ENCODE measurements at places on chromosomes 3 and 15. TPM values are rescaled to one million over a fixed set of nuclear protein-coding genes. Genes with fewer than 3 reads are reported as not detected.

Gene AGBL1
- 0.04 TPM for polyA plus RNA-seq

Gene RAB5A
- 58.8 TPM for polyA plus RNA-seq

Gene HCLS1
- polyA plus RNA-seq = 16.4 TPM

Gene PAK6
- 14.8 TPM for polyA plus RNA-seq

Gene MESP1
- 1.0 TPM for polyA plus RNA-seq

Gene EIF2B5
- 46.5 TPM for polyA plus RNA-seq

Gene ETV5
- 5.8 TPM for polyA plus RNA-seq

Gene SLCO2A1
- 8.2 TPM for polyA plus RNA-seq

- no peak for DNase-seq
Measured at GRCh38 chr3:193225302-193226125, 15.5 kb upstream of the PLAAT1 start.

DNA sequence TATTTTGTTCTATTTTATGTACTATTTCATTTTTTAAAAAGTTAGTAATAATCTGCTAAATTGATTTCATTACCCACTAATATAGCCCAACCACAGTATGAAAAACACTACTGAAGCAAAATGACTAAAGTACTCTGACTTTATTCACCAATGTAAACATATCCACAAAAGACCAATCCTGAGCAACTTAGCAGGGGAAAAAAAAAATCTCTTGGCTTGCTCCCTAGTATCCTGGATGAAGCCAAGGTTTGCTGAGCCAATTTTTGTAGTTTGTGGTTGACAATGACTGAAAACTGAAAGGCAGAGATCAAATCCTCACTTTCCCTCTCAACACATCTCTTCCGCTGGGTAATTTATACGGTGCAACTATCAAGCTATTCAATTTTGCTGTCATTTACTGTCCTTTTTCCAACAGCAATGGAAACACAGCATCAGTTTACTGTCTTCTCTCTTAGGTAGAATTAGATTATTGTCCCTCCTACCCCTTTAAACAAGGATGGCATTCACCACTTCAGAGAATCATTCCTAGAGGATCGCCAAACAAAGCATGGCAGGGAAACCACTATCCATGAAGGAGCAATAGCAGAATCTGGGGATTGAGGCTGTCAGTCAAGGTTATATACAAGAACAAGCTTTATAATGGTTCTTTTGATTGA, 149.7 kb downstream of the THRB start:
- DNase-seq = no peak

DNA sequence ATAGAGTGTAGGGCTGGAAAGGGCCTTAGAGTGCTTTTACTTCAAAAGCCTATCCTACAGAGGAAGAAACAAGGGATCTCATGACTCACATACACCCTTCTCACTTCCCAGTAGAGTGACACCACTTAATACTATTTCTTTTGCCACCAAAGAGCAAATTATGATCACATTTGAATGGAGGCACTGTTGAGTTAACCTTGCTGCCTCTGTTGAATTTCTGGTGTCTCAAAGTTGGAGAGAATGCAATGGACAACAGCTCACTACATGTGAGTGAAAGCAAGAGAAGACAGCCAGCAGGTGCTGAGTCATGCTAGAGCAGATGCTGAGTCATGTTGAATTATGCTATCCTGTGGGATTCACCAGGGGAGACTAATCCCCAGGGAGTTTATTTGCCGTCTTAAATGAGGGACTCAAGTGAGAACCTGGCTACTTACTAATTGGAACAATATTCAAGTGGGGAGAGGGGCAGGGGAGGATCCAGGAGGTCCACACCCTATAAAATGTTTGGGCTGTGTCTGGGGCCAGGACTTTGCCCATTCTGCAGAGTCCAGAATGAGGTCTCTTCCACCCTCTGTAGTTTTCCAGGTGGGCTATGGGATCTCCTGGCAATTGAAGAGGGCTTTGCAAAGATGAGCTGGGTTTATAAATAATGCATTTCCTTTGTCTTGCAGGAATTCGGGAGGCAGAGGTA, 35.8 kb downstream of the ST8SIA2 start:
- no peak for DNase-seq

- DNase-seq = no peak
Measured at GRCh38 chr15:68379759-68380290, 52.1 kb downstream of the ITGA11 start.

DNA sequence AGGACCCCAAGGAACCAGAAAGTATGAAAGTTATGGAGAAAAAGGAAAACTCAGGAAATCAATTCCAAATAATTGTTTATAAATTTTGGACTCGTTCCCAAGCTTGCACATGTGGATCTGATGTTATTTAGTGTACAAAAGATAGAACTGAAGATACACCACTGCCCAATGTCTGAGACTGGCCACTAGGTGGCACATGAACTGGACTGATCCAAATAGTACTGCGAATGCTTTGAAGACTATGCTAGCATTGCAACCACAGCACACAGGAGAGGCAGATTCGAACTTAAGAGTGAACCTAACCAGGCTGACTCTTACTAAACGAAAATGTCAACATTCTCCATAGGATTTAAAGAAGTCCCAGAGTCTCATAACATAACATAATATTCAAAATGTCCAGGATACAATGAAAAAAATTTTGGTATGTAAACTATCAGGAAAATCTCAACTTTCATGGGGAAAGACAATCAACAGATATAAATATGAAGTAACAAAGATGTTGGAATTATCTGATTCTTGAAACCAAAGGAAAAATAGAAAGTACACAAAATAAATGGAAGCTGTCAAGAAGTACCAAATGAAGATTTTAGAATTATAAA, 596.7 kb downstream of the FGF12 start:
- peak; percentile 4 for DNase-seq

- no peak for DNase-seq
Measured at GRCh38 chr15:51067510-51067909, 27.2 kb downstream of the TNFAIP8L3 start.

DNA sequence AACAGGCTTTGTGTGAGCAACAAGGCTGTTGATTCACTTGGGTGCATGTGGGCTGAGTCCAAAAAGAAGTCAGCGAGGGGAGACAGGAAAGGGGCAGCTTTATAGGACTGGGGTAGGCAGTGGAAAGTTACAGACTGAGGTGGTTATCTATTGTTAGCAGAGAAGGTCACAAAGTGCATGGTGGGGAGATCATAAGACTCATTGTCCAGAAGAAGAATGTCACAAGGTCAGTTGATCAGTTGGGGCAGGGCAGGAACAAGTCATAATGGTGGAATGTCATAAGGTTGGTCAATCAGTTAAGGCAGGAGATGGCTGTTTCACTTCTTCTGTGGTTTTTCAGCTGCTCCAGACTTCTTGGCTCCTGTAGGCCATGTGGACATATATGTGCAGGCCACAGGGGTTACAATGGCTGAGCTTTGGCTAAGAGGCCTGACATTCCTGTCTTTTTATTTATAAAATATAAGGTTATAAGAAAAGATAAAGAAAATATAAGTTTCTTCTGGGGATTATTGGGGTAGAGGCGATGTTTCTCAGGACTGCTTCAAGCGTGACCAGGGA, 69.5 kb upstream of the SNTN start:
- no peak for DNase-seq

- no peak for DNase-seq
Measured at GRCh38 chr15:33304924-33305323, 5.8 kb upstream of the RYR3 start.

DNA sequence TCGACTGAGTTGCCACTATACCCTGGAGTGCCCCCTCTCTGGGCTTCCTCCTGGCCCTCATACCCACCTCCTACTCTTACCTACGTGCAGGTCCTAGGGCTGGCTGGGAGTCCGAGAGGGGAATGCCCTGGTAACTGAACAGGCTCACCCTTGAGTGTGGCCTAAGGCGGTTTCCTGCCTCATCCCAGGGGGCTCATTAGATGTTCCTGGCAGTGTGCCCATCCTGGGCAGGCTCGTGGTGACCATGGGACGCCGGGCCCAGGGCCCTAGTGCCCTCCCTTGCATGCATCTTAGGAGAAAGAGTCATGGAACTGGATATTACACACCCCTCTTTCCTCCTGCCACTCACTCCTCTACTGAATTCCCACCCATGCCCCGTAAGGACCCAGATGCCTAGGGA, 2.8 kb downstream of the SEMA4B start:
- no peak for DNase-seq

DNA sequence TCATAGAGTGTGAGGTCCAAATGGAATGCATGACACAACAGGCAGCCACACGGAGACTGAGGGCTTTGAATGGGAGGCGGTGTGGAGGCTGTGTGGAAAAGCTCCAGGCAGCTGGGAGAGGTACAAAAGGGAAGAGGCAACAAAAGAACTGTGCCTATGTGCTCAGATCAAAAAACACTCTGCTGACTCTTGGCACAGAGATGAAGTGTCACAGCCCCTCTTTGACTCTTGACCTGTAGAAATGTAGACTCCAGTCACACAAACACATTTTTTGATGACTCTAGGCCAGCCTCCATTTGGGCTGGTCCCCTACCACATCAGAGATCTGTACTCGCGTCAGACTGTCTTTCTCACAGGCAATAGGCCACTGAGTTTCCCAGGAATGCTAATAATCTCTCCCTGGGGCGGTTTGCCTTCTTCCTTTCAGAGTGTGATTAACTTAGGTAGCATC, 456.0 kb downstream of the TUSC7 start:
- no peak for DNase-seq

- DNase-seq = no peak
Measured at GRCh38 chr15:88438181-88438580, 29.0 kb downstream of the MRPL46 start.

- DNase-seq = no peak
Measured at GRCh38 chr15:57401546-57401945, 25.2 kb downstream of the CGNL1 start.

DNA sequence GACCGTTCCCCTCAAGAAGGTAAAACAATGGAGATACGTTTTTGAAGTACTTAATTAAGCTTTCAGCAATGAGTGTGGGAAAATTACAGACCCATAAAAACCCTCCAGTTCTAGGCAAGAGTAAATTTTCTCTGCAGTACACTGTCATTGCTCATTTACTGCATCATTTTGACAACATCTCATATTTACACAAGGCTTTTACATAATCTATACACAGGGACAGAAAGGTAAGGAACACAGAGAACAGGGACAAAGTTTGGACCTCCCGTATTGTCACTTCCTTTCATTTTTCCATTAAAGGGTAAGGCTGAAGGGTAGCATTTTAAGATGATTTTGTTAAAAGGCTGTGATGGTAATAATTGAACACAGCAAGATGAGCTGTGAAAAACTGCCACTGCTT, 7.4 kb upstream of the HGD start:
- no peak for DNase-seq

DNA sequence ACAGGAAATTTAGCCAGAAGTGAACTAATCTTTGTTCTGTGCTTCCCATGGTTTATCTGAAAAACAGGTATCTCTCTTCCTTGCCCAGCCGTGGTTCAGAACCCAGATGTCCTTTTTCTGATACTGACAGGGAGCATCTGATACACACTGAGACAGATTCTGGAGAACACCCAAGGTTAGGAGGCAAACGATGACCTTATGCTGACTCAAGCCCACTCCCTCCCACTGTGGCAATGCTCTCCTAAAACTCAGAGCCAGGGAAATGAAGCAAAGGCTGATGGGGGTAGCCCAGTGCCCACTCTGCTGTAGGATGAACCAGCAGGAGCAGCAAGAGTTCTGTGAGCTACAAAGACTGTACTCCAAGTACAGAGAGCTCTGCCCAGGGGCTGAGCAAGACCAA, 225.1 kb downstream of the NTRK3 start:
- DNase-seq = no peak

GRCh38 chr3:159273608-159274007, 471.8 kb downstream of the MFSD1 start:
- peak; percentile 8 for DNase-seq

DNA sequence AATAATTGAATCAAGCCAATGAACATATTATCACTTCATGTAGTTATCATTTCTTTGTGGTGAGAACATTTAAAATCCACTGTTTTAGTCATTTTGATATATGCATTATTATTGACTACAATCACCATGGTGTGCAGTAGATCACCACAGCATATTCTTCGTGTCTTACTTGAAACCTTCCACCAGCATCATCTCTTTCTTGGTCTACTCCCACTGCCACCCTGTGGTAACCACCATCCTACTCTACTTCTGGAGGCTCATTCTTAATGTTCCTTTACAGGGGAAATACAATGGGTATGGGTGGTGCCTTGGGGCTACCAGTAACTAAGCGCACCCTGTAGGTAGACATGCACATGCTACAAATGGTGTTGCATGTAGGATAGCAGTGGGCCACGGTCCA, 25.4 kb downstream of the PXK start:
- DNase-seq = no peak

DNA sequence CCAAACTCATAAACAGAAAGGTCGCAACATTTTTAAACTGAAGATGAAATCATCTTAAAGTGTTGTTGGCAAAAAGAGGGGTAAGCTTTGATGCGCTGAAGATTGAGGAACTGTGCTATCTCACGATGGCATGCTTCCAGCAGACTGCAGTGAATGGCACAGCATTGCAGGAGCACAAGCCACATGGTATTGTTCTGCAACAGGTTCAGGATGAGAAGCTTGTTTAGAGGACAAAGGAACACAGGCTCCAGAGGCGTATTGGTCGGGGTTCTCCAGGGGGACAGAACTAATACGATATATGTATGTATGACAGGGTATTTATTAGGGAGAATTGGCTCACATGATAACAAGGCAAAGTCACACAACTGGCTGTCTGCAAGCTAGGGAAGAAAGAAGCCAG, 13.8 kb upstream of the PLD1 start:
- DNase-seq = no peak

GRCh38 chr3:41920406-41920965, 41.4 kb downstream of the ULK4 start:
- no peak for DNase-seq

DNA sequence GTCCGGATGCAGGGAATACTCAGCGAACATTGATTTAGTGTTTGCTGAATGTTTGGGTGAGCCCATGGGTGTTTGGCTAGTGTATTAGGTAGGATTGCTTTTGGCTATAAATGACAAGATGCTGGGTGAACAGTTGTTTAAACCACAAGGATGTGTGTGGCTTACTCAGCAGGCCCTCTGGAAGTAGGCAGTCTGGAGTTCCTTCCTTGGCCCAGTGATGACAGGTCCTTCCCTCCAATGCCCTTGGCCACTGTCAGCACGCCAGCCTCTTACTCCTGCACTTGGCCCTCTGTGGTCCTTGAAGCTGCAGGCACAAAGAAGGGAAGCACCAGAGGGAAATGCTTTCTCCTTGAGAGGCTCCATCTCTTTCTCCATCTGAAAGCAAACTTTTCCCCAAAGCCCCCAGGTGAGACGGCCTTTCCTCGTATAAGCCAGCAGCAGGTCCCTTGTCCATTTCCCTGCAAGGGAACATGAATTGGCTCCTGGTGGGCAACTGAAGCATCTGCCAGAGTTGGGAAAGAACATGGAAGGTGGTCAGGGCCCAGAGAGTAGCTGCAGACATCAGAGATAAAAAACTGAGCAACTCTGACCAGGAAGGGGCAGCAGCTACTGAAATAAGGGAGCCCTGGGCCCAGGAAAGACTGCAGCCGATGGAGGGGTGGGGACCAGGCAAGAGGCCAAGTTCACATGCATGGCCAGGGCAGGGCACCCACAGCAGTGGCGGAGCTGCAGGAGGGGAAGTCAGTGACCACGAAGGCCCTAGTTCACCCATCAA, 105.0 kb downstream of the TPRA1 start:
- DNase-seq = no peak

GRCh38 chr15:53072077-53072476, 281.9 kb upstream of the ONECUT1 start:
- DNase-seq = peak; percentile 9

- peak; percentile 90 for DNase-seq
Measured at GRCh38 chr3:129399145-129399894, 29.1 kb downstream of the EFCAB12 start.

- DNase-seq = no peak
Measured at GRCh38 chr15:99151156-99151555, 46.3 kb downstream of the SYNM start.
